ENCODE measurements at places on chromosomes 12 and 14.

DNA sequence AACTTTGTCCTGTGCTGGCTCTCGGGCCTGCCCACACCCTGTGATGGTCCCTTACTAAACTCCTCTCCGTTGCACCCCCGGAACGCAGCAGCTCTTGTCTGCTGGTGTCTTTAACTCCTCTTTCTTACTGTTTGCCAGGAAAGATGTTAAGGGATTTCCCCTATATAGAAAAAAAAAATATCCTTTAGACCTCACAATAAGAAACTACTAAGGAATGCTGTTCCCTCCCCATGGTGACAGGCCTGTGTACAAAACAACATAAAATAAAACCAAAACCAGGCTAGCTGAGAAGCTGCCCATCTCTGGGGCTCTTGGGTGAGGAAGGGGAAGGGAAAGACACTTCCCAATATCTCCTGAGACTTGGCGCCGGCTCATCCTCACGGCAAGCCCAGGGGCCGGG is 95.4 kb downstream of the CHGA start:
- DNase-seq: no peak

- no peak for DNase-seq
Observed at GRCh38 chr14:68690089-68690958, 102.5 kb downstream of the ZFP36L1 start.

- no peak for DNase-seq
Observed at GRCh38 chr12:105025890-105026289, 39.8 kb downstream of the NOPCHAP1 start.

DNA sequence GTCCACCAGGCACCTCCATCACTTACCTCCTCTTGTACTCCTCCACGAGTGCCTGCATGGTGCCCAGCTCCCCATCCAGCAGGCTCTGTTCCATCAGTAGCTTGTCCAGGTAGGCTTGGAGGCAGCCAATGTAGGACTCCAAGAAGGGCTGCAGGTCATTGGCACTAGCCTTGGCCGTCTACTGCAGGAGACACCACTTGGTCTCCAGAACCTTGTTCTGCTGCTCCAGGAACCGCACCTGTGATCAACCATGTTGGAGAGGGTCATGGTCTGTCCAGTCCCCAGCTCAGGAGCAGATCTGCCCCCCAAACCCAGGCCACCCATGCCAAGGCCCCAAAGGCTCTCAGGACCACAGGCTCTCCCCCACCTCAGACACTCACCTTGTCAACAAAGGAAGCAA is 23.9 kb downstream of the KRT76 start:
- no peak for DNase-seq

DNA sequence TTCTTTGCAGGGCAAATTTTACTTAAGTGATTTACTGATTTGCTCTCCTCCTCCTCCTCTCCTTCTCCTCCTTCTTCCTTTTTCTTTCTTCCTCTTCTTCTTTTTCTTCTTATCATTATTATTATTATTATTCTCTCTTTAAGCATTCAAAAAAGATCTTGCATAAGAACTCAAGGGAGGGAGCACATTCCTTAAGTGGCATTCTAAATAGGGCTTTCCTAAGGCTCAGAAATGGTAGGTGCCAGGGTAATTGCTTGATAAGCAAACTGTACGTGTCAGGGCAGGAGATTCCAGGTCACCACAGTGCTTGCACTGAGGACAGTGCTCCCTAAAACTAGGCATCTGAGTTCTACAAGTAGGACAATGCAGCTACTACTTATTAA is 92.4 kb downstream of the SPTSSA start:
- DNase-seq: no peak

DNA sequence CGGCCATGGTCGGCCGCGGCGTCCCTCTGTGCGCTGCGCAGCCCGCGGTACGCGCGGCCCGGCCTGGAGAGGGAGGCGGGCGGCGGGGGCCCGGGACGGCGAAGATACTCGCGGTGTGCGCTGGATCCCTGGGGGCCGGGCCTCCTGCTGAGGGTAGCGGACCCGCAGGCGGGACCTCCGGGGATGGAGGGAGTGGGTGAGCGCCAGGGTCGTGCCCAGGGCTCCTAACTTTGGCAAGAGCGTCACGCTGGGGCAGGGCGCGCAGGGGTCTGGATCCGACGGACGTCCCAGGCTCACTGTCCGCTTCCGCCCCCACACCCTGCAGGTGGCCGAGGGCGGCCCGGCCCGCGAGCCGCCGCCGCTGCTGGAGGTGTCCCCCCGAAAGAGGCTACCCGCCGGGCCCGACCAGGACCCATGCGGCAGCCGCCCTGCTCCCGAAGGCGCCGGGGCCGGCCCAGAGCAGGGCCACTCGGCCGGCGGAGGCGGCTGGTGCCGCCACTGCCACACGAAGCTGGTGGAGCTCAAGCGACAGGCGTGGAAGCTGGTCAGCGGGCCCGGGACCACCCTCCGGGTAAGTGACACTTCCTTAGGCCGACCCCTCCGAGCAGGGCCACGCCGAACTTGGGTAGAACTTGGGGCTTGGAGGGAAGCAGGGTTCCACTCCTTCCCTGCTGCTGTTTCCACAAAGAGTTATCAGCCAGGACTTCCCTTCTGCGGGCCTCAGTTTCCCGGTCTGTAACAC is 502 bp downstream of the KIF26A start:
- DNase-seq: no peak

- peak; percentile 18 for DNase-seq
Observed at GRCh38 chr14:36556811-36557433, 25.5 kb downstream of the NKX2-8 start.

DNA sequence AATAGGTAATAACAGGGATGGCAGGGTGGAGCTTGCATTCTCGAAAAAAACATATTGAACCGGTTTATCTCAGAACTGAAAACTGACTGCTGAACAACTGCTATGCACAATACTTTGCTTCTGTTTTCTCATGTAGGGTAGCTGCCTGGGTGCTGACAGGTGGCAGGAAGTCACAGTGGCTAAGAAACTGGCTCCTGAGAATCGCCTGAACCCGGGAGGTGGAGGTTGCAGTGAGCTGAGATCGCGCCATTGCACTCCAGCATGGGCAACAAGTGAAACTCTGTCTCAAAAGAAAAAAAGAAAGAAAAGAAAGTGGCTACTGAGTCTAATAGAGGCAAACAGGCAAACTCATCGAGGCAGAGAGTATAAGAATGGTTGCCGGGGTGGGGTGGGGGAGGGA is 113.1 kb downstream of the CCDC60 start:
- no peak for DNase-seq

- DNase-seq: peak; percentile 87
Observed at GRCh38 chr12:132488127-132489077, 1.5 kb upstream of the FBRSL1 start.

DNA sequence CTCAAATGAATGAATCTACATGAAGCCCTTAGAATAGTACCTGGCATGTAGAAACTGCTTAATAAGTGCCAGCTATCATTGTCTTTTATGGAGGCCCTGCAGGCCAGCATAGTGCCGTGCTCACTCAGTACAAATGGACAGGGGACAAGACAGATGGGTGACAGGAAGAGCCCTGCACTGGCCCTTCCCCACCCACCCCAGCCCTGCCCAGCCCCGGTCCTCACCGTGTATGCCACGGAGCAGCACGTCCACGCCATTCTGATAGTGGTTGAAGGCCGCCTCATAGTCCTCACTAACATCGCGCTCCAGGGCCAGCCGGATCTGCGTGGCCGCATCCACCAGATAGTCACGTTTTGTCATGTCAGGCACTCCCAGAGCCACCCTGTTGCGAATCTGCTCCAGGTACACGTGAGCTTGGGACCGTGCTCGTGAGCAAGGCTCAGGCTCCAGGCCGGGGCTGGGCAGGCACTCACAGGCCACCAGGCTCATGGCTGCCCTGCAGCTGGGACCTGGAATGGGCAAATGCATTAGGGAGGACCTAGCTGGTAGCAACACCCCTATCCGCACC is 1.9 kb downstream of the RPS6KL1 start:
- no peak for DNase-seq

DNA sequence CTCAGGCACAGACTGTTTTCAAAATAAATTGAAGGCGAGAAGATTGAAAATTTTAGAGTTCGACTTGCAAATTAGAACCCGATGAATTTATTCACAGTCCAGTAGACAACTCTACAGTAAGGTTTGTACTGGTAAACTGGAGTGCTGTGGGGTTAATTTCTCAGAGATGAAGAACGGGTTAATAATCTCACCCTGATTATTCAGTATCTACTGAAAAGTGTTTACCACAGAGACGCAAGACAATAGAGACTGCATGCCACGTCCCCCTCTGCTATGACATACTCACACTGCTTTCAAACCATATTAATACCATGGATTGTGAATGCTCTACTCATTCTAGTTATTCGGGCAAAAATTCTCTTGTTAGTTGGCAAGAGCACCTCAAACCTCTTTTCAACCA is 36.1 kb downstream of the CFL2 start:
- no peak for DNase-seq

- DNase-seq: no peak
Observed at GRCh38 chr12:3892631-3893030, 19.4 kb upstream of the PARP11 start.

DNA sequence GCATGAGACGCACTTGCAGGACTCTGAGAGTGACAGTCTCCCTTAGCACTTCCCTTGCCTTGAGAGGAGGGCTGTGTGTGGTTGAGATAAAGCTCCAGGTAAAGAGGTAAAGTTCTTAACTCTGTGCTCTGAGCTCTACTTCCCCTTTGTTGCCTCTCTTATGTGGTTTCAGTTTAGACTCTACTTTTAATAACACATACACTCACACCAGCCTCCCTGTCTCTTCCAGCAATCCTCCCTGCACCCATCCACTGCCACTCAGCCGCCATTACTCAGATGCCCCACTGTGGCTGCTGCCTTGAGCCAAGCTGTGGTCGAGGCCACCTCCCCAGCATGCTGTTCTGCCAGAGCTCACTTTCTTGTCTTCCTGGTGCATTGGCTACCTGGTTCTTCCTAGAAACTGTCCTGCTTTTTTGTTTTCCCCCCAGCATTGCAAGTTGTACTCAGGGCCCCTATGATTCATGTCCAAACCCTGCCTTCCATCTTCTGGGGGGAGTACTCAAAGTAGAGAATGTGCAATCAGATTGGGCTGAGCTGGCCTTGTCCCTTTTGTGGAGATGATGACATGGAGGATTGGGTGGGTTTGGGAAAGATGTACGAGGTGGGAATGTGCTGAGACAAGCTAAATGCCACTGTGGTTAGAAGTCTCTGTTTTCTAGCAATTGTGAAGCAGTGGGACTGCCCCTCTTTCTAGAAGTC is 115.5 kb upstream of the PARP11 start:
- DNase-seq: no peak

- no peak for DNase-seq
Observed at GRCh38 chr14:104505085-104506074, 74.2 kb upstream of the C14orf180 start.

DNA sequence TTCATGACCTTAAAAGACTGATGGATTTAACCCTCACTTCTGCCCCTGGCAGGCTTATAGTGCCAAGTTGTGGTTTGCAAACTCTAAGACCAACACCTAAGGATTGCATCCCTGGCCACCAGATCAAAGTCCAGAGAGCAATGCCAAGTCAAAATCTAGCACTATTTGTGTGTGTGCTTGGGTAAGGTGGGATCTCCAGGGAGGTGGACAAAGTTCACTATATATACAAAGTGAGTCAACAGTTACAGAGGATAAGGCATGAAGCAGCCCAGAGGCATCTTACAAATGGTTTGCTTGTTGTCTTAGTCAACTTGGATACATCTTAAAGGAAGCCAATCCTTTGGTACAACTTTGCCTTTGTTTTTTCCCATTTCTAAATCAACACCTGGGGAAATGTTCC is 137.3 kb downstream of the MSRB3 start:
- DNase-seq: no peak

DNA sequence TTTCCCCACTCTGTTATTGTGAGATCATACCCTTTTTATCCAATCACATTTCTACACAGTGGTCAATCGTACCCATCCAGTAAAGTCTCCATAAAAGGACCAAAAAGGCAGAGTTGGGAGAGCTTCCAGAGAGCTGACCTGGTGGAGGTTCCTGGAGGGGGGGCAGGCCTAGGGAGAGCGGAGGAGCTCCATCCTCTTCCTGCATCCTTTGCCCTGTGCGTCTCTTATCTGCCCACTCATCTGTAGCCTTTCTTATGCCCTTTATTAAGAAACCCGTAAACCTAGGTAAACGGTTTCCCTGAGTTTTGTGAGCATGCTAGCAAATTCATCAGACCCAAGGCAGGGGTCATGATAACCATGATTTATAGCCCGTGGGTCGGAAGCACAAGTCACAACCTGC is 26.2 kb downstream of the EVL start:
- no peak for DNase-seq

DNA sequence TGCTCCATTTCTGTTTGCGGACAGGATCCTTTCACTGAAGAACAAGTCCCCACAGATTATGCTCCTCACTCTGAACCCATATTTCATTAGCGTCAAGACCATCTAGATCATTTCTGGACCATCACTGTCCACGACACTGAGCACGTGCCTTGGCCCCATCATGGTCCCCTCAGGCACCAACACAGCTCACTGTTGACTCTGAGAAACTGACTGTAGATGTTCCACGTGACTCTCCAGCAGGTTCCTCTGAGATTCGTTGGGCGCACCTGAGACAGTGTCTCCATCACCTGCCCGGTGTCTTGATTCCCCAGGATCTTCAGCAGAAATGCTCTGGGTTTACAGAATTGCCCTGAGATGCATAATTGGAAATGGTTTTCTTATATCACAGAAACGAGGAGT is 985.4 kb downstream of the TMEM121 start:
- no peak for DNase-seq

DNA sequence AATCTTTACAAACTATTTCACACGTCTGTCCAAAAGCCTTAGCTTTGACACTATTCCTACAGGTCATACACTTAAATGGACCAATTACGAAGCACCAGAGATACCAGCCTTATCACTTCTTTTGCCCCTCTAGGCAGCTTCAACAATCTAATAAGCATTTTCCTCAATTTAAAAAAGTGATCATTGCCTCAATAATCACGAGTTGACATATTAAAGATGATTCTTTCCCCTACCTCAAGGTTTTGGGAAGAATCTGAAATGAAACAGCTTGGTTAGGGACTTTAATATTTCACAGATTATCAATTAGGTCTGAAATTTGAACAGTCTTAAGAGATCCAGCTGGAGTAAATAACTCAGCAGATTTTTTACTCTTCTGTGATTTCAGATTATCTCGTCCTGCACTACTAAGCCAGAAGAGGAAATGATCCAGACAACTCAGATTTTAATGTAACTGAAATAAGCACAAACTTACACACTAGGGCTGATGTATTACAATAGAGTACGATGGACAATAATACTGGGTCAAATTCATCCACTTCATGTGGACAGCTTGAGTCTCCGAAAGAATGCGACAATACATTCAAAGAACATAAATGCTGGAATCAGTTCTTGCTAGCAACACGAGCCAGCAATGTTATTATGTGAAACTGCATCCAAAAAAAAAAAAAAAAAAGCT is 15.9 kb downstream of the UBE2N start:
- DNase-seq: no peak

- DNase-seq: peak; percentile 24
Observed at GRCh38 chr12:115953450-115953849, 324.0 kb downstream of the MED13L start.

GRCh38 chr14:92625213-92625612 is 111.6 kb downstream of the RIN3 start:
- DNase-seq: no peak

- peak; percentile 85 for DNase-seq
Observed at GRCh38 chr14:75578102-75578785, at the start of gene FLVCR2. FLVCR2 (plus strand) TSS chr14:75578620; CDS start chr14:75578973, 353 bp downstream.

GRCh38 chr14:62691647-62692489 is 353.4 kb downstream of the KCNH5 start:
- no peak for DNase-seq

GRCh38 chr12:57214398-57214781 is 2.2 kb upstream of the NXPH4 start:
- peak; percentile 43 for DNase-seq

GRCh38 chr12:67091678-67092077 is 177.5 kb upstream of the CAND1 start:
- no peak for DNase-seq

GRCh38 chr14:103489621-103490020 is 33.0 kb downstream of the CKB start:
- no peak for DNase-seq
